Amygdala (tissue), 56 donors: ENCODE measurements at places on chromosomes 2 and 18.

GRCh38 chr2:27709960-27710575, 46.4 kb downstream of the SLC4A1AP start:
- no peak for DNase-seq

GRCh38 chr2:109218087-109218791, 89.2 kb downstream of the SH3RF3 start:
- DNase-seq = no peak

GRCh38 chr2:164782323-164782722, 59.3 kb downstream of the COBLL1 start:
- DNase-seq = no peak

GRCh38 chr2:36696533-36696932, at the start of gene VIT:
Gene VIT, plus strand, starts transcription at chr2:36696707. Its CDS starts 19,664 bp downstream, at chr2:36716371.
- no peak for DNase-seq
